NCI-H510A (cell line): ENCODE measurements at places on chromosomes 7 and 10.

DNA sequence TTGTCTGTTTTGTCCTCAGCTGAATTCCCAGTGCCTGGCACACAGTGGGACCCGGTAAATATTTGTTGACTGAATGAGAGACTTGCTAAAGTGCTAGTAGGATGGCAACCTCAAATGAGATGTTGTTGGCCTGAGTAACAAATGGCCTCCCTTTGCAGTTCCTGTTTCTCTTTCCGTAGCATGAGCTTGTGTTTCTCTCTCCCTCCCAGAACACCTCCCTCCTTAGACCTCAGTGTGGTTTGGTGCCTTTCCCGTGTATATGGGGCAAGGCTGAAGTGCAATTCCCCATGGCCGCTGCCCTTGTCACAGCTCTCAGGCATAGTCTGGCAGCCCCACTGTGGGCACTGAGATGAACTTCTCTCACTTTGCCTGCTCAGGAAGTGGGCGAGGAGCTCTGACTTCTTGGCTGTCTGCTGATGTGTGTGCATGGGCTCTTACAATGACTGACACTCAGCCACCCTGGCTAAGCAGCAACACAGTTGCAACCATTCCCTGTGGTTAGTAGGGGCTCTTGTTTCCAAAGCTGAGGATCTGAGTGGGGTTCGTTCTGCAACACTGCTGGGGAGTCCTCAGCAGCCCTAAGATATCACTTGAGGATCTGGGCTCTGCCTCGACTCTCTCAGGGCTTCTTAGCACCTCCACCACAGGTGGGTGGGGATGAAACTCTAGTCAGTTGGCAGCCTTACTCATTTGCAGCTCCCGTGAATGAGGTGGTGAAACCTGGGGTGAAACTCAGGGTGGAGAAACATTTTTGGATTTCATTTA is 136.1 kb downstream of the ICA1 start:
- no peak for DNase-seq

DNA sequence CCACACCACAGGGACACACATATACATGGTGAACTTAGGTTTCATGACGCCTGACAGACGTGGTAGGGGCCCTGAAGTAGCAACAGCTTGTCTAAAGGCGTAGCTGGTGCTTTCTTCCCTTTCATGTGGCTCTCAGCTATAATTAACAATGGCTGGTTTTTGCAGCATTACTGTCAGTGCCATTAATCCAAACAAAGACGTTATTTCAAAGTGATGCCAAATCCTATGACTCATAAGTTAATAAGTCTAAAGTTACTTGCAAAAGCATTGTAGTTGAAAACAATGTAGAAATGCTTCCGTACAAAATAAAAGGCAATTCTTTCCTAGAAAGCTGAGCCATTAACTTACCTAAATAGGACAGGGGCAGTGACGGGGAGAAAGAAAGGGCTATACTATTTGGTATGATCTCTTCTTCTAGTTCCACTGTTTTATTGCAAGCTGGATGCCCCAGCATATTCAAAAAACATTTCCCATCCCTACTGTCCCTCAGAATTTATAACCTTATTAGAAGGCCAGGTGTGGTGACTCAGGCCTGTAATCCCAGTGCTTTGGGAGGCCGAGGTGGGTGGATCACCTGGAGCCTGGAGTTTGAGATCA is 105.4 kb downstream of the ODAD2 start:
- DNase-seq, result no peak

DNA sequence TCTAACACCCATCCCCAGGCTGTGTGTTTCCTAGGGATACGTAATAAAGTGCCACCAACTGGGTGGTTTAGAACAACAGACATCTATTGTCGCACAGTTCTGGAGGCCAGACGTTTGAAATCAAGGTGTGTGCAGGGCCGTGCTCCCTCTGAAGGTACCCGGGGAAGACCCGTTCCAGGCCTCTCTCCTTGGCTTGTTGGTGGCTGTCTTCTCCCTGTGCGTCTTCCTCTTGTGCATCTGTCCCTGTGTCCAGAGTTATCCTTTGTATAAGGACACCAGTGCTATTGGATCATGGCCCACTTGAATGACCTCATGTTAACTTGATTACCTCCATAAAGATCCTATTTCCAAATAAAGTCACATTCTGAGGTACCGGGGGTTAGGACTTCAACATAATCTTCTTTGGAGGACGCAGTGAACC is 15.6 kb downstream of the GRK5 start:
- no peak for DNase-seq

- no peak for DNase-seq
Observed at GRCh38 chr10:8245131-8245813, 190.8 kb downstream of the GATA3 start.
